Stimulated activated CD8-positive, alpha-beta memory T cell treated with anti-CD3 and anti-CD28 coated beads, Interleukin-4, amount 100 ng/mL, for 1 hour (primary cell): ENCODE measurements at places on chromosomes 12 and 14.

DNA sequence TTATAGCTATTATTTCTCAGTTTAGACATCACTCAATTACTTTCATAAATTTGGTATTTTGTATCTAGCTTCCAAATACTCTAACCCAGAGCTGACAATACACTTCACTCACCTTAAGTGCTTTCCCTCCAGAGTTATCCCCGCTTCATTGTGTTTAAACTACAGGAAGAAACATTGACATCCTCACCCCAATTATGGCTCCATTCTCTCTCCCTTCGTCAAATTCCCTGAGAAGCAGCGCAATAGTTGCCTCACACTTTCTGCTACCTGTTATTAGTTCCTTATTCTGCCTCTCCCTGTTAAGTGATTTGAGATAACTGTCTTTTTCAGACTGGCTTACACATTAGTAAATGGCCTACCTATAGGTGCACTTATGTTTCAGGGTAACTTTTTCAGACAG, 69.4 kb upstream of the AMIGO2 start:
- no peak for DNase-seq

DNA sequence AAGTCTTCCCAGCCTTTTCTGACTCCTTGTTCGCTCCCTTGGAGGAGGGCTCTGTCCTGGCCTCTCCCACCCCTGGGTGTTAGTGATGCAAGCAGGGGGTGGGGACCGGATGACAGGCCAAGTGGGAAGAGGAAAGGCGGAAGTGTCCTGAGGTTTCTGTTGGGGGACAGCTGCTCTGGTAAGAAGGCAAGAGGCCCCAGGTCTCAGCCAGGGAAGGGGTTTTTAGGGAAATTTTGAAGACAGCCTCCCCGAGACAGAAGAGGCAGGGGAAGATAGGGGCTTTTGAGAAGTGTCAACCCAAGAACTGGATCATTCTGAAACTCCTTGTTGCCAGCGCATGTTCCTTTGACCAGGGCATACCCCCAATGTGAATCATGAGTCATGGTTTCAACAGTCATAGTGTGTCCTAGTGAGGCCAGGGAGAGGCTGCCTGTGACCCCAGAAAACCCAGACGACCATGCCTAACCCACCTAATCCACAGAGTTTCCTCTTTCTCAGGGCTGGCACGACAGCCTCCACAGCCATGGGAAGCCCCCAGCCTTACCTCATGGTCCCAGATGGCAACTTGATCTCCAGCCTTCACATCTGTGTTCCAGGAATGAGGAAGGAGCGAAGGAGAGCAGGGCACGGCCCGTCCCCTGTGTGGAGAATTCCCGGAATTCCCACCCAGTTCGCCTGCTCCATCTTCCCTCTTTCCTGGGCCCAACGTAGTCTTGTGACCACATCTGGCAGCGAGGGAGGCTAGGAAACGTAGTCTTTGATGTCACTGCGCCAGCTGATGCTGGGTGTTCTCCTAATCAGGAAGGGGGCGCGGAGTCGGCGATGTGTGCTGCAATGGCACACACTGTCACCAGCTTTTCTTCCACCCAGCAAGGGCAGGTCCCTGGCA, 4.9 kb upstream of the GPR132 start:
- no peak for DNase-seq

DNA sequence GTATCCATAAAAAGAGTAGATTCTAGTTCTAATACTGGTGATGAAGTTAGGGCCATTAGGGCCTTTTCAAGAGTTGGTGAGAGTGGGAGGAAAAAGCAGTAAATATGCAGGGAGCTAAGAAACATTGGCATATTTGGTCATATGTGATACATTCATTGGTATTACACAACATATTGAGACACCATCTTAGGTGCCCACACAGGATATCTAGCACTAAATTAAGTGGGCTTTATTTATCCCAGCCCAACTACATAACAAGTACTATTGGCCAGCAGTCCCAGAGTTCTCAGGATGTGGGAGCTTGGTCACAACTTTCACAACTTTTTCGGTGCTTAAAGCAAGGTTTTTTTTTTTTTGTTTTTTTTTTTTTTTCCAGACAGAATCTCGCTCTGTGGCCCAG, 2.0 kb upstream of the ING4 start:
- no peak for DNase-seq

DNA sequence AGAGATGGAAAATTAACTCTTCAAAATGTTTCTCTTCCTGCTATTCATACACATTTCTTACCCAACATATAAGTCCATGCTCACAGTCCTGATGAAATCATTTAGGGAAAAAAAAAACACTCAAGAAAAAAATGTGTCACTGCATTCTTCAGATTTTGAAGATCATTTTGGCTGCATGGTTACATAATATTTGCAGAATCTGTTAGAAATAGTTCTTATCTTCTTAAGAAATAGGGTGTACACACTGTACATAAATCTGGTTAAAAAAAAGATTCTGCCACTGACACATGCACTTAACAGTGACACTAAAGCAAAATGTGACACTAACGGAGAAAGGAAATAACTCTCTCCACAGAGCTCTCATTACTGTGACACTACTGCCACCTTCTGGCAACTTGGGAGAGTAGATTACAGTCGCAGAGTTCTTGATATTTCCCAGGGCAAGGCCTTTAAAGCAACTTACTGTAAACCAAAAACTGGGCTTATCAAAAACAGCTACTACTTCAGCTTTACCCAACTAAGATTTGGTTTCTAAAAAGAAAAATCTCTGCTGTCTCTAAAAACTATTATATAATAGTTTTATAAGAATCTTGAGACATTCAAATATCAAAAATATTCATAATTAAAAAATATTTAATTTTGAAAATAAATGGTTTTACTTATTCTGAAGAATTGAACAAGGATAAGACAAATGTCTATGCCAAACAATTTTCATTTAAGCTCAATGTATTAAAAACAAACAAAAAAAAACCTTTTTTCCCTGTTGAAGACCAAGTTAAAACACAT, 65.0 kb downstream of the SETD3 start:
- peak; percentile 39 for DNase-seq

DNA sequence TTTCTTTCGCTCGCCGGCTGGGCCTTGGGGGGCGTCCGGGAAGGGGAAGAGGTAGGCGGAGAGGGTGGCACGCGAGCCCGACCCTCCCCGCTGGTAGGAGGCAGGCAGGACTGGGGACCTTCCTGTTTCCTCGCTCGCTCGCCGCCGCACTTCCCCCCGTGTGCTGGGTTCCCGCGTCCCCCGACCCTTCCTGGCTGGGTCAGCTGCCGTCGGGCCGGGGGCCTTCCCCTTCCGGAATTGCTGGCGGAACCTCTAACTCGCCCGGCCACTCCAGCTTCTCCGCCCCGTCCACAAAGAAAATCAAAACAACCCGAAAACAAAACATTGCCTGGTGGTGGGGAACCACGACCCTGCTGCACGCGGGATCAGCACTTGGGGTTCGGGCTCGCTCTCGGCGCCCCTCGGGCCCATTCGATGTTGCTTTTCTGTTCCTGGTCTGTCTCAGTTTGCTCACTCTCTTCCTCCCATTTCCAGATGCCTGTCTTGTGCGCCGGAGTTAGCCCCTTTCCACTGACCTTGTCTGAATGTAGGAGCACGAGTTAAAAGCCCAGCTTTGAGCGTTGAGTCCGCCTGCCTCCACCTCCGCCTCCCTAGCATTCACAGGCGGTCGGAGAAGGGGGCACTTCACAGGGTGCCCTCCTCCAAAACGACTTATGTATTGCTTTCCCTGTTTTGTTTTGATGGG, 581 bp downstream of the PAPOLA start:
- DNase-seq = peak; percentile 5

DNA sequence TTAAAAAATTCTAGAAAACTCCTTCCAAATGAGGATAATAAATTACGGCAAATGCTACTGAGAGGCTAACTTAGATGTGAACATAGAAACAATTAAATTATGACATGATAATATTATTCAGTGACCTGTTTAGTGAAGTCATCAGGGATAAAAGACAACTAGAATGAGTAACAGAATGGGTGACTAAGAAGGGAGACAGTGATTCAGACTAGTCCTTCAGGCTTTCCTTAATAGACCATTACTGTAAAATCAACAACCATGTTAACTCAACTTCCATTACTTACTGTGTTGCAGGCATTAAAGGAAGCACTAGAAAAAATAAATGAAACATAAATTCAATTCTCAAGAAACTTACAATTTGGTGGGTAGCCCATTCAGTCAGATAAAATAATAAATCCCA, 543.9 kb upstream of the LRFN5 start:
- DNase-seq = no peak

DNA sequence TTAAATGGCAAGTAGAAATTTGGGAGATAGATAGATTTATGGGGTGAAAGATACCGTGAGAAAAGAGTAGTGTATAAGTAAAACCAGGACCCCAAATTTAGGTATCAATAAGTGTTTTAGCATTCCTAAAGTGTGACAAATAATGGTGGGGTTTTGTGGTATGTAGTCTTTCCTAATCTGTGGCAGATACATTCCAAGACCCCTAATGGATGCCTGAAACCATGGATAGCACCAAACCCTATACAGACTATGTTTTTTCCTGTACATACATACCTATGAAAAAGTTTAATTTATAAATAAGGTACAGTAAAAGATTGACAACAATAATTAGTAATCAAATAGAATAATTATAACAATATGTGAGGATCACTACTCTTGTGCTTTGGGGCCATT, 14.4 kb upstream of the TCP11L2 start:
- no peak for DNase-seq

GRCh38 chr12:124391340-124392261, 96.7 kb downstream of the RFLNA start:
- no peak for DNase-seq
